ENCODE measurements at places on chromosomes 5 and 9.

- DNase-seq, result no peak
Measured at GRCh38 chr9:95762322-95762721, 113.2 kb upstream of the ERCC6L2 start.

DNA sequence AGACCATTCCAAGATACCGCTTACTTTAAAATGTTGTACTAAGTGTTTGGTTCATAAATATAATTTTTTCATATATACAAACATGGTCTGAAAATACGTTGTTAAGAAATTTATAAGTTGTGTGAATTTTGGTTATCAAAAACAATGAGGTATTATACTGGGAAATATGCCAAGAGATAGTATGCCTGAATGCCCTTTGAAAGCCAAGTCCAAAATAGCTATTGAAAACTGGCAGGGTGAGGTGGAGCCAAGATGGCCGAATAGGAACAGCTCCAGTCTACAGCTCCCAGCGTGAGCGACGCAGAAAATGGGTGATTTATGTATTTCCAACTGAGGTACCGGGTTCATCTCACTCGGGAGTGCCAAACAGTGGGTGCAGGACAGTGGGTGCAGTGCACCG is 533.5 kb downstream of the ZNF608 start:
- DNase-seq, result no peak

DNA sequence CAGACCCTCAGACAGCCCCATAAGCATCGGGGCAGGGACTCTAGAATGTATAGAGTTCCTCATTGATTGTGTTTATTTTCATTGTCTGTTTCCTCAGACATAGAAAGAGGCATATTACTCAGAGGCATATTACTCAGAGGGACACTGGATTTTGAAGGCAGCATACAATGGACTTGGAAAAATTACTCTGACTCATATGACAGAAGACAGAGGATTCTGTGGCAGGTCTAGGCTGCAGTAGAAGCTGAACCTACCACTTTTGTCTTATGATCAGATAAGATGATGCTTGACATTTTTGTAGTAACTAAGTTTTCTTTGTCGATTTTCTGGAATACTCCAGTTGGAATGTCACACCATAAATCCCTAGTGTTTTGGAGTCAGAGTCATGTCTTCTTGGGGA is 105.2 kb downstream of the ST8SIA4 start:
- no peak for DNase-seq

- no peak for DNase-seq
Measured at GRCh38 chr5:83562791-83563557, 91.4 kb downstream of the VCAN start.

GRCh38 chr9:125685167-125685566 is 21.8 kb downstream of the MAPKAP1 start:
- DNase-seq, result no peak

DNA sequence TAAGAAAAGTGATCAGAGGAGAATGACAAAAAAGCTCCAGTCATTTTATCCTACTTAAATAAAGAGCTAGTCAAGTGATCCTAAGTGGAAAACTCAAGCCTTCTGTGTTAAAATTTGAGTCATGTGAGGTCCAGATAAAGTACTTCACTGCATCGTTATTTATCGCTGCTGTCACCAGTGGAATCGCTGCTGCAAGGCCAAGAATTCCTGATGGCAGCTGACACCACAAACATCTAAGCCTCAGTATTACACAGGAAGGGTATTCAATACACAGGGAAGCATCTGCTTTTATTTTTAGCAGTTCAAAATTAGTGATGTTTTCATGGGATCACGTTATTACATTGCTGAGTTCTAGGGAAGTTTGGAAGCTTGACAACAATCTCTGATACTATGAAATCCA is 190.3 kb downstream of the GOLPH3 start:
- no peak for DNase-seq

DNA sequence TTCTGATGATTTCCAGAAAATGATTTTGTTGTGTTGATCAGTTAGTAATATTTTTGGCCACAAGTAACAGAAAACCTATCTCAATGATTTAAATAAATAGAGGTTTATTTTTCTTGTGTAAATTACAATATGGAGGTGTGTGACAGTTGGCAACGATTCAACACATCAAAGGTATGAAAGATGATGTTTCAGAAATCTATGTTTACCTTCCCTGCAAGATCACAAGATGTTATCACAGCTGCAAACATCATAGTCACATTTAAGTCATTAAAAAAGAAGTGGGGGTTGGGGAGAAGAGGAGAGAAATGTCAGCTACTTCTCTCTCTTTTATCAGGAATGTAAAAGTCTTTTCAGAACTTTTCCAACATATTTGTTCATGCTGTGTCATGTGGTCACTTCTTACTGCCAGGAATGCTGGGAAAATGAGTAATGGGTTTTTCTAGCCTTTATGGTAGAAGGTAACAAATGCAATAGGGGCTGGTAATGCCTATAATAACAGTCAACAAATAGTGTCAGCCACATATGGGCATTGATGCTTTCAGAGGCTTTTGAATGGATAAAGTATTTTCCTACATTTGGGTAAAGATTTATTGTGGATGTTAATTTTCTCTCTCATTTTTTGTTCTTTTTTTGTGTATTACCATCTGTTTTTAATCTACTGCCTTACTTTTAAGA is 742.7 kb downstream of the TLE1 start:
- no peak for DNase-seq

DNA sequence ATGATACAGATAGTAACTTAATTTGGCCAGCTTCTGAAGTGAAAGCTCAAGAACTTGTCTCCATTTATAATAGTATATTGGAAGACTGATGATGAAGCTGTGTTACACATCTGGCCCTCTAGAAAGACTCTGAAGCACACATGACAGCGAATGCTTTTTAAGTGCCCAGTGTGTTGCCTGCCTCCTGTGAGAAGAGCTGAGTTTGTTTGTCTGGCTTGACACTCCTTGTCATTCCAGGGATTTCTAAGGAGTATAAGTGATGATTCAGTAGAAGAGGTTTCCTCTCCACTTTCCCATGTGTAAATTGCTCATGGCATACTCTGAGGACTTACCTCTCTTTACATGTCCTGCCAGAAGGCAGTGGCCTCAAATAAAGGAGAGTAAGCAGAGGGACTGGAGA is 30.4 kb upstream of the LRRTM2 start:
- DNase-seq, result no peak

- no peak for DNase-seq
Measured at GRCh38 chr9:8457055-8457454, 657.5 kb upstream of the DMAC1 start.

DNA sequence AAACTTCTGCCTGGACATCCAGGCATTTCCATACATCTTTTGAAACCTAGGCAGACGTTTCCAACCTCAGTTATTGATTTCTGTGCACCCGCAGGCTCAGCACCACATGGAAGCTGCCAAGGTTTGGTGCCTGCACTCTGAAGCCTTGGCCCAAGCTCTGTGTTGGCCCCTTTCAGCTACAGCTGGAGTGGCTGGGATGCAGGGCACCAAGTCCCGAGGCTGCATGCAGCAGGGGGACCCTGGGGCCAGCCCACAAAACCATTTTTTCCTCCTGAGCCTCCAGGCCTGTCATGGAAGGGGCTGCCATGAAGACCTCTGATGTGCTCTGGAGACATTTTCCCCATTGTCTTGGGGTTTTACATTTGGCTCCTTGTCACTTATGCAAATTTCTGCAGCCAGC is 49.9 kb downstream of the NFX1 start:
- no peak for DNase-seq

DNA sequence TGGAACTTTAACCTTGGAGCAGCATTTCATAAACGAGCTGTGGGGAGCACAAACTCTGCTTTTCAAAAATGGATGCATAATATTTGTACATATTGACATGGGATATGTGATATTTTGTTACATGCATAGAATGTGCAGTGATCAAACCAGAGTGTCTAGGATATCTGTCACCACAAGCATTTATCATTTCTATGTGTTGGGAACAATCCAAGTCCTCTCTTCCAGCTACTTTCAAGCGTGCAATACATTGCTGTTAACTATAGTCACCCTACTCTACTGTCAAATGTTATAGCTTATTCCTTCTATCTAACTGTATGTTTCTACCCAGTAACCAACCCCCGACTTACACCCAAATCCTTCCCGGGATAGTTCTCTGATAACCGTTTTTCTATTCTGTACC is 15.0 kb upstream of the C5orf58 start:
- DNase-seq, result no peak

- DNase-seq, result no peak
Measured at GRCh38 chr5:108749128-108749861, 1.6 kb downstream of the FER start.

DNA sequence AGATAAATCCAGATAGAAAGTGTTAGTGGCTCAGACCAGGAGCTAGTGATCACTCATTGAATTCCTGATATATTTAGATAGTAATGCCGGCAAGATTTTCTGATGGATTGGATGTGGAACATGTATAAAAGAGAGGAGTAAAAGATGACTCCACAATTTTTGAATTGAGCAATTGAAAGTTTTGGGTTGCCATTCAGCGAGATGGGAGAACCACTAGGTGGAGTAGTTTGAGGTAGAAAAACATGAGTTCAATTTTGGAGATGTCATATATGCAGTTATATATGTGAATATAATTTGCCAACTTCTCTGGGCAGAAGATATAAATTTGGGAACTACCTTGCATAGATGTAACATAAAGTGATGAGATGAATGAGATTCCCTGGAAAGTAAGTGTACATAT is 502.5 kb upstream of the SEMA6A start:
- no peak for DNase-seq

- DNase-seq, result no peak
Measured at GRCh38 chr9:122040561-122041242, 52.4 kb downstream of the TTLL11 start.

GRCh38 chr5:109910874-109911273 is 221.1 kb downstream of the MAN2A1 start:
- DNase-seq, result no peak

DNA sequence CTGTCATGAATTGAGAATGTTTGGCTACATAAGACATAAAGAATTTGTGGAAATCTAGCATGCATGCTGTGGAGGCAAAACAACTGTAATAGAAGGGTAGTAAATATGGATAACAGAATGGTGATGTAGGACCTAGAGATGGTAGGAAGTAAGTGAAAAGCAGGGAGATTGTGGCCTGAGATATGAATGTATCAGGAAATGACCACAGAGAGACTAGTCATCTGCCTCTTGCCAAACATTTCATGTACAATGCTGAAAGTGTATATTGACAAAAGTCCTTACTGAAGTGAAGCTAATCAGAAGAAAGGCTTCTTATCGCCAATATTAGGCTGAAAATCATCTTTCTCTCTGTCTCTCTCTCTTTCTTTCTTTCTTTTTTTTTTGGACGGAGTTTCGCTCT is 873.1 kb upstream of the CTNND2 start:
- DNase-seq, result no peak

DNA sequence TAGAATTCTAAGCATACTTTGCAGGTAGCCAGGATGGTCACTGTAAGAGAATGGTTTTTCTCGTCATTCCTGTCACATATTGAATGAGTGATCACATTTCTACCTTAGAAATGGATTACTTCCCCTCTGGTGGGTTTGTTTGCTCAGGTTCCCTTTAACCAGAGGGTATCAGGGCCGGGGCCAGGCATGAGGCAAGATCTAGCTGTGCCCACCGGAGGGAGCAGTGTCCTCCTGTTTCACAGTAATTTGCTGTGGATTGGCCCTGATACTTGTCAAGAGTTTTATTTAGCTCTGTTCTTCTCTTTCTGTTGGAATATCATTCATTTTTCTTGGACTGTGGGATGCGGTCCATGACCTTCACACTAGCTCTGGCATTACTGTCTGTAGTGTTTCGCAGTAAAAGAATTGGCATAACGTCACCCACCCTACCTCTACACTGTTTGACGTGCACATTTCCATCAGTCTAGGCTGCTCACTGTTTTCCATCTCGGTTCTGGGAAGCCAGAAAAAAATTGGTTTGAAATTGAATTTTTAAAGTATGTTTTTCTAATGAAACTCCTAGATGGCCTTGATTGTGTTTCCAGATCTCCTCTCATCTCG is 42.4 kb upstream of the ZBED3 start:
- no peak for DNase-seq

- DNase-seq, result no peak
Measured at GRCh38 chr5:72034770-72035169, 72.5 kb upstream of the MAP1B start.

GRCh38 chr9:86369810-86370209 is 15.6 kb upstream of the TUT7 start:
- DNase-seq, result no peak

DNA sequence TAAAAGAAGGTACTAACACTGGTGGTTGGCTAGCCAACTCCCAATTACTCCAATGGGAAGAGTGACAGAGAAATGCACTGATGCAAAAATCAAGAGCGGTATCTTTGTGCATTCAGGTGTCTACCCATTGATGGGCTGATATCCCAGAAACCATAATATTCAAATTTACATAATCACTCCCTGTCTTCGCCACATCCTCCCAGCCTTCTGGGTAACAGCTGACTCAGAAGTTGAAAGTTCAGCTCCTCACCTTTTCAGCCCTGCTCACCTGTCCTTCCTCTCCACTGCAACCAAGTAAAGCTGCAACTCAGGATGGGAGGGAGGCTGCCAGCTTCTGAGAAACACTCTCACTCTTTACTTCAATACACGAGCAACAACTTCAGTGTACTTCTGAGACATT is 6.9 kb downstream of the SUSD1 start:
- no peak for DNase-seq

DNA sequence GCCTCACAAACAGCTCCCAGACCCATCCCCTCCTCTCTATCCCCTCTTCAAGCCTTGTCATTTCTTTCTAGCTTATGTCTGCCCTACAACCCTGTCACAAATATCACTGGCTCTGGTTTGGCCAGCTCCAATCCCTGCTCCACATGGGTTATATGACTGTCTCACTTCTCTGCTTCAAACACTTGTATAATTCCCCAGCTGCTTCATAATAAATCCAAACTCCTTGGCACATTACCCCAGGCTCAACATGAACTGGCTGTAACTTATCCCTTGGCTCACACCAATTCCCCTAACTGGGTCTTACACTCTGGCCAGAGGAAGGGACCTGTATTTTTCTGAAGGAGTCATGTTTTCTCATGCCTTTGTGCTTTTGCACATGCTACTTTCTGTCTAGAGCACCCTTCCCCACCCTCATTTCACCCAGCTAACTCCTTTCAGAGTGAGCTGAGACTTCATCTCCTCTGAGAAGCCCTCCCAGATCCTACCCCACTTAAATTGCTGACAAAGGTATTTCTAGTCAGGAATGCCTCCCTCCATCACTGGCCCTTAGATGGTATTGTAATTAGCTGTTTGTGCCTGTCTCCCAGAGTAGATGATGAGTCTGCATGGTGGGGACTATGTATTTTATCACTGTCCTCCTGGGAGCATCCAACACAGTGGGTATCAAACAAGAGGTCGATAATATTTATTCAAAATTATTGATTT is 5.3 kb downstream of the PRXL2C start:
- DNase-seq, result no peak

DNA sequence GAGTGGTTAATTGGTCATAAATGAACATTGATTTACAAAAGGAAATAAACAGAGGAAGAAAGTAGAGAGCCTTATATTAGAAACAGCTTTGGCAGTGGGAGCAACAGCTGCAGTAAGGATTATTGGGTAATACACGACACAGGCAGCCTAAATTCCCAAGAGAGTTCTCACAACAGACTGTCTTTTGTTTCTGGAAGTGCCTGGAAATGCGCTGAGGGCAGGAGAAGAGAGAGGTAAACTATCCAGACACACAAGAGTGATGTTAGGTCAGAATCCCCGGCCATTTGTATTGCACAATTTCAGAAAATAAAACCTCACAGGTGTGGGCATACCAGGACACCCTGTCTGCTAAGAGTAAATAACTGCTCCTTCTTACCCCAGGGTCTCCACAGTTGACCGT is 450.4 kb upstream of the CTNND2 start:
- no peak for DNase-seq

Data from stimulated activated CD8-positive, alpha-beta memory T cell treated with anti-CD3 and anti-CD28 coated beads, Interleukin-4, amount 100 ng/mL, for 1 hour (primary cell).